ENCODE measurements at places on chromosomes 11 and 22. TPM values are rescaled to one million over a fixed set of nuclear protein-coding genes. Genes with fewer than 3 reads are reported as not detected.
A peak's percentile ranks its signal among the peaks of the same experiment; 100 is the strongest.

GRCh38 chr11:43493431-43493830 lies 134.7 kb downstream of the TTC17 start:
- DNase-seq, result no peak

GRCh38 chr11:96875712-96876111 lies 485.9 kb downstream of the JRKL start:
- DNase-seq, result no peak

- DNase-seq, result no peak
Measured at GRCh38 chr11:87779276-87780067, 395.8 kb downstream of the RAB38 start.

- no peak for DNase-seq
Measured at GRCh38 chr11:30225642-30226041, 5.2 kb upstream of the FSHB start.

GRCh38 chr22:39419096-39419495 lies 19.5 kb downstream of the TAB1 start:
- DNase-seq, result no peak

- DNase-seq, result no peak
Measured at GRCh38 chr11:75342966-75343870, 8.2 kb downstream of the ARRB1 start.

DNA sequence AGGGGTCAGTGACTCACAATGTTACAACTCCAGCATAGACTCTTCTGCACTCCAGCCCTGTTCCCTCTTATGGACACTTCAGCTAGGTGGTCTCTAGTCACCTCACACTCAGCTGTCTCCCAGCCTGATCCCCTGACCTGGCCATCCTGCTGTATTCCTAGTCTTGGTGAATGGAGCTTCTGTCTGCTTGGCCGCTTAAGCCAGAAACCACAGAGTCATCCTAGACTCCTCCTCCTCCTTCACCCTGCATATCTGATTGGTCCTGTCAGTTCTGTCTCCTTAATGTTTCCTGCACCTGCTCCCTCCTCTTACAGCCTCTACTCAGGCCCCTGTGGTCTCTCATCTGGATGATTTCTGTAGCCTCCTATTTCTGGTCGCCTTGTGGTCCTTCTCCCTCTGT lies 144.9 kb downstream of the HIPK3 start:
- peak; percentile 15 for DNase-seq

DNA sequence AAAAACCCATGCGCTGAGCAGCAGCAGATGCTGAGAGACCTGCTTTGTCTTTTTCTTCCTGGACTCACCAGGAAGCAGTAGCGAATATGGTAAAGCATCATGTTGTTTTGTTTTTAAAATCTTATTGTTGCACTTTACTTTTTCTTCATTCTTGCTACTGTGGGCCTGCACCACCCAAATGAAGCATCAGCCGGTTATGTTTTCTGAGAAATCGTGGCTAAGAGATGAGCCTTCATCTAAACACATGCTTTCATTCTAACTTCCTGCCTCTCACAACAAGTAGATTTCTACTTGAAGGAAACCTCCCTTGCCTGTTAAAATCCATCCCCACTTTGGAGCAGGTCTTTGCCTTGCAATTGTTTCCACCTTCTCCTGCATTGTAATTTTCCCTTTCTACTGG lies 1025.9 kb downstream of the NTM start:
- DNase-seq, result no peak

GRCh38 chr22:49289822-49290679 lies 537.6 kb downstream of the BRD1 start:
- no peak for DNase-seq

GRCh38 chr22:47139013-47139789 lies 376.8 kb downstream of the TBC1D22A start:
- DNase-seq, result no peak

GRCh38 chr11:3153291-3153861 lies 11.7 kb downstream of the OSBPL5 start:
- peak; percentile 29 for DNase-seq

- DNase-seq, result no peak
Measured at GRCh38 chr22:18991821-18992442, 55.8 kb upstream of the PRODH start.

DNA sequence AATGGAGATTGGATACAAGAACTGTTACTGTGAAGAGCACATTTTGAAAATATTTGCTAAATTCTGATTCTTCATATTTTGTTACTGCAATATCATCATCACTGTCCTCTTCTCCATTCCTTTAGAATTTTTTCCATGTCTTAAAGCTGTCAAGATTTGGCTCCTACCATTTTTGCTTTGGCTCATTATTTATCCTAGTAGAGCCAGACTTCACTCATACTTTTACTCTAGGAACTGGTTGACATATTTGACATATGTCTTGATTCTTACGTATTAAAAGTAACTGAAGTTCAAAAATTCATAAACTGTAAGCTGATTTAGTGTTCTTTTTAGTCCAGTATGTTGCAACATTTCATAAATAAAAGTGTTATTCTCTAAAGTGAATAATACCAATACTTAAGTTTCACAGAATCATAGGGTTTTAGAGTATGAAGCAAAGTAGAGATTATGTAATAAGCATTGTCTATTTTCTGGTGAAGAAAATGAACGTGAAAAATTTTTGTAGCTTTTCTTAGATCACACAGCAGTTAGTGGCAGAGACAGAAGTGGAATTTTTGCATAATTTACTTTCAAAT lies 225.6 kb downstream of the TMEM135 start:
- no peak for DNase-seq

- DNase-seq, result no peak
Measured at GRCh38 chr22:43152357-43153071, 1.2 kb downstream of the TSPO start.

DNA sequence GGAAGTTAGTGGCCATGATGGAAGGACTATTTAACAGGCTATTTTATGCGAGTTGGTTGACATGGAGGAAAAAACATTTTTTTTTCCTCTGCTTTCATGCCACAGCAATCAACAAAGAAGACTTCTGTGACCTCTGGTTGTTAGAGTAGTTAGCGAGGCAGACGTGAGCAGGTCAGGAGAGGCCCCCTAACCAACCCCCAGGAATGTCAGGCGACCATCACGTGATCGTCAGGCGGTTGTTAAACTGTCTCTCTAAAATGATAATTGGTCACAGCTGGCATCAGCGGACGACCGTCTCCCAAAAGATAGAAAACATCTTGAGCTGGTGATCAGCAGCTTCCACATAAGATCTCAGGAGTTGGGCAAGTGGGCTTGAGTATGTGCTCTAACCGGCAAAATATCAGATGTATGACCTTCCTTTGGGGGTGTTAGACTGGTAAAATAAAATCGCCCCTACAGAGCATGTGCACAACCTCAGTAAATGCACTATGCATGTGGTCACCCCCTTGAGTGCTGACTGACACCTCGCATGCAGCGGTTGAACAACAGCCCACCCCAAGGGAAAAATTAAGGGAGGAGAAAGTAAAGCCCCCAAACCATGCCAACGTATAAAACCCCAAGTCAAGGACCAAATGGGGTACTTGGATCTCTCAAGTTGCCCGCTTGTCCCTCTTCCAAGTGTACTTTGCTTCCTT lies 20.9 kb upstream of the NARS2 start:
- DNase-seq, result no peak

DNA sequence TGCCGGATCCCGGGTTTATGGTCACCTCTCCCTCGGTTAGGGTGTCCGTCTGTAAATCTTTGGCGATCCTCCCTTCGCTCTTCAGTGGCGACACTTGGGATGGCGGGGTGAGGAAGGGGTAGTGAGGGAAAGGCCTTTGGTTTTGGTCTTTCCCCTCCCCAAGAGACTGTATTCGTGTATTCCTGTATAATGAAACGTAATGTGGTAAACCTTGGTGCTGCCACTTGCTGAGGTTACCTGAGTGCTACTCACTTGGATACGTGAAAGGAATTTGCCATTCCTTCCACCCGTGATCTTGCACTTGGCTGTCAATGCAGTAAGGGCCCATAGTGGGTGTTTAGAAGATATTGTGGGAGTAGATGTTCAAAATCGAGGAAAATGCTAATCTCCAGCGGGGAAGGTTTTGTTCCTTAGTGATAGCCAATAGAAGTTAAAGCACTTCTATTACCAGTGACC lies 578 bp upstream of the NUP160 start:
- DNase-seq, result no peak

DNA sequence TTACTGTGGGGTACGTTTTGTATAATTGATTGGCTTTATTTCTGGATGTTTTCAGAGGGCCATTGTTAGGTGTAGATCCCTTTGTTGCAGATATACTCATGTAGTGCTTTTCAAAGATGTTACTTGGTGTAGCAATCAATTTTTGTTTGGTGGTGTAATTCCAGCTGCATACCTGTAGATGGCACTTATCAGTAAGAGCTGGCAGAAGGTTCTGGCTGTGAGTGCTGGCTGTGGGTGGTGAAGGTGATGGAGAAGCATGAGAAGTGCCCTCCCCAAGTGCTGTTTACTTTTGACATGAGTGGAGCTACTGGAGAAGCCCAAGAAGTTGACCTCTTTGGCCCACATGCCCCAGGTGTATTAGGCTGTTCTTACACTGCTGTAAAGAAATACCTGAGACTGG lies 1074.9 kb downstream of the FAM181B start:
- DNase-seq, result no peak

- DNase-seq, result no peak
Measured at GRCh38 chr11:1879342-1879940, 12.3 kb downstream of the PRR33 start.

DNA sequence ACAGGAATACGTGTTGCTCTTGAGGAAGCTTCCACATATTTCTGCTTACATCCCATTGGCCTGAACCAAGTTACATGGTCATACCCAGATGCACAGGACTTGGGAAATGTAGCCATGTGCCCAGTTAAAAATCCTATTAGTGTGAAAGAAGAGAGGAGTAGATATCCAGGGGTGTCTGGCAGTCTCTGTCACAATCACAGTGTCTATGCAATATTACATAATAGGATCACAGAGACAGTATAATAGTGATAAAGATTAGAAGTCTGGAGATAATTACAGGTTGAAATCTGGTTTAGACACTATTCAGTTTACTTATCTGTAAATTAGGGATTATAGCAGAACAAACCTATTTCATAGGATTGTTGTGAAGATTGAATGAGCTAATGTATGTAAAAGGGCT lies 62.6 kb upstream of the SLC6A5 start:
- DNase-seq, result no peak

The SMTNL1 gene
- not detected for total RNA-seq

The TMEM45B gene
- 2.7 TPM for total RNA-seq

The APOA4 gene
- total RNA-seq, result not detected

The SERPING1 gene
- 1.8 TPM for total RNA-seq

The SAA4 gene
- 0.22 TPM for total RNA-seq

The KDM4E gene
- not detected for total RNA-seq

The REXO2 gene
- total RNA-seq, result 206 TPM

The POTEH gene
- not detected for total RNA-seq

The OR51E1 gene
- not detected for total RNA-seq

Data from epithelial cell of proximal tubule (primary cell).